ENCODE measurements at places on chromosomes 11 and 22.
A peak's percentile ranks its signal among the peaks of the same experiment; 100 is the strongest.

- no peak for DNase-seq
Observed at GRCh38 chr22:37047006-37047405, 4.5 kb upstream of the KCTD17 start.

DNA sequence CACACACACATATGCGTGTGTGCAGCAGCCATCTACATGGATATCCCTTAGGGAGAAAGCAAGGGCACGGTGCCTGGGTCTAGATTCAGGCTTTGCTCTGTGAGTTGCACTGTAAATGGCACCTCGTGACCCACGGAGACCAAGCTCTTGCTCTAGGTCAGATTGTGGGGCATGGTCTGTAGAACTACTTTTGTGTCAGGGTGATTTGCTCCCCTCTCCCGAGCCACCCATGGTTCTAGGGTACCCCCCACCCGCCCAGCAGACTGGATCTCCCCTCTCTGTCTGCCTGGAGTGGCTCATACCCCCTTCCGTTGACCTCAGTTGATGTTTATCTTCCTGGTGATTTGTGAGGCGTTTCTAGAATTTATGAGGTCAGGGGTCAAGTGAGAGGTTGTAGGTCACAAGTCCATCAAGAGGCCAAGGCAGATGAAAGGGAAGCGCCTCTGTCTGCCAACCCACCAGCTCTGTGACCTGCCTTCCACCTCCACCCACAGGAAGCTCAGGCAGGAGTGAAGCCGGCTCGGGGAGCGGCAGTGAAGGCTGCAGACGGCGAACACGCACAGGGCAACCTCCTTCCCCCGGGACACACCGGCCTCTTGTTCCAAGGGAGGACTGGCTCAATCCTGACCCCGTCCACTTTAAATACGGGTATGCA is 76.2 kb upstream of the TTLL12 start:
- DNase-seq: peak; percentile 69

- DNase-seq: no peak
Observed at GRCh38 chr11:133787379-133788141, 57.8 kb downstream of the SPATA19 start.

- DNase-seq: no peak
Observed at GRCh38 chr11:6480299-6480914, 724 bp downstream of the ARFIP2 start.

DNA sequence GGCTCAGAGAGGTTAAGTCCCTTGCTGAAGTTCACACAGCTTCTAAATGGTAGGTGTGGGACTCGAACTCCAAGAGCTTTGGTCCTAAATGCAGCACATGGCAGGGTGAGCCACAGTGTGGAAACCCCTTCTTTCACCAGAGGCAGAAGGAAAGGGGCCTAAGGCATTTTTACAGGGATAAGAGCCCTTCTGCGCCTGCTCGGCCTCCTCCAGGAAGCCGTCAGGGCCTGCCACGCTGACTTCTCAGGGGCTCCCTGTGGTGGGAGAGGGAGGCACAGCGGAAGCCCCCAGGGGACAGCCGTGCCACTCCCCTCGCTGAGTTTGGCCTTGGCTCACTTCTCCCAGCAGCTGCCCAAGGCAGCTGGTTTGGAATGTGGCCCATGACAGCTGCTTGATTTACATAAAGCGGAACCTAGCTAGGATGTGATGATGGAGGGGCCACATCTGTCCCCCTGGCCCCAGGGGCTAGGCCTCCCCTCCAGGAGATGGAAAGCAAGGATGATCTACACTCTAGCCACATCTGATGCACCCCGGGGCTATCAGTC is 35.4 kb downstream of the CD82 start:
- DNase-seq: peak; percentile 58

DNA sequence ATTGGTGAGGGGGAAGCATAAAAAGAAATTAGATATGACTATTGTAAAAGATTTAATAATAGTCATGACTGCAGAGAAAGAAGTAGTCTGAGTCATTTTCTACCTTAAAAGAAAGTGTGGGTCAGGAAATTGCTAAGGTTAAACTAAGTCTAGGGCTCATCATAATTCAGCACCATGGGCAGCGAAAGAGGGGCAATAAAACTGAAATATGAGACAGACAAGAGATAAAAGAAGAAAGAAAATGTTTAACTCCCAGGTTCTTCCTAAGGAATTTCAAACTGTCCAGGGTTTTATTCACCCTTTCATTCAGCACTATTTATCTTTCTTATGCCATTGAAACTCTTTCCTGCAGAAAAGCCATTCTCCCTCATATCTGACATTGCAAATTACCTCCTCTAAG is 114.4 kb upstream of the API5 start:
- no peak for DNase-seq

- DNase-seq: no peak
Observed at GRCh38 chr11:115193914-115194801, 310.1 kb downstream of the CADM1 start.

GRCh38 chr11:45458269-45458668 is 172.1 kb upstream of the SYT13 start:
- DNase-seq: no peak

GRCh38 chr11:86101941-86102407 is 33.1 kb upstream of the PICALM start:
- no peak for DNase-seq

DNA sequence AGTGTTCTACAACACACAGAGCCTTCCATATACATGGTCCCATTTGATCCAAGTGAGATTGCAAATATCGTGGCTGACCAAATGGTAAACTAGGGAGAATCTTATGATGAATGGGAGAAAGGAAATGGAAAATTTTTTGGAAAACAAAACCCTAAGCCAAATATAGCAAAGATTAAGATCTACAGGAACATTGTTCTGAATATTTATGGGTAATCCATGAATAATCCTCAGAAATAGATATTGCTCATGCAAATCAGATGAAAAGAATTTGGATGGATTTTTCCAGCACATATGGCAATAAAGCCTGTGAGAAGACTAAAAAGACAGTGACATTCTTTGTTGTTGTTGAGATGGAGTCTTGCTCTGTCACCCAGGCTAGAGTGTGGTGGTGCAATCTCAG is 21.7 kb upstream of the PRDM10 start:
- DNase-seq: no peak

- DNase-seq: no peak
Observed at GRCh38 chr11:67463680-67464410, 5.2 kb downstream of the TMEM134 start.

- DNase-seq: no peak
Observed at GRCh38 chr11:110377434-110377833, 52.3 kb upstream of the FDX1 start.

All from GM13976 (cell line).